ENCODE measurements at places on chromosomes 6 and 20.

- DNase-seq: no peak
These were observed 62.9 kb downstream of the CARMIL1 start for GRCh38 chr6:25341923-25342619.

GRCh38 chr20:21437816-21438215 is 40.5 kb upstream of the NKX2-4 start:
- DNase-seq: no peak

GRCh38 chr6:37889051-37889450 is 69.5 kb downstream of the ZFAND3 start:
- no peak for DNase-seq

- no peak for DNase-seq
These were observed 396.7 kb downstream of the HACE1 start for GRCh38 chr6:104462811-104463599.

GRCh38 chr6:55399351-55399750 is 72.1 kb downstream of the GFRAL start:
- no peak for DNase-seq

All from SW 1271 (cell line).